Activated CD4-positive, CD25-positive, alpha-beta regulatory T cell treated with anti-CD3 and anti-CD28 coated beads, Interleukin-2, amount 50 U/mL, for 16 hours (primary cell): ENCODE measurements at places on chromosomes 1 and 21.

DNA sequence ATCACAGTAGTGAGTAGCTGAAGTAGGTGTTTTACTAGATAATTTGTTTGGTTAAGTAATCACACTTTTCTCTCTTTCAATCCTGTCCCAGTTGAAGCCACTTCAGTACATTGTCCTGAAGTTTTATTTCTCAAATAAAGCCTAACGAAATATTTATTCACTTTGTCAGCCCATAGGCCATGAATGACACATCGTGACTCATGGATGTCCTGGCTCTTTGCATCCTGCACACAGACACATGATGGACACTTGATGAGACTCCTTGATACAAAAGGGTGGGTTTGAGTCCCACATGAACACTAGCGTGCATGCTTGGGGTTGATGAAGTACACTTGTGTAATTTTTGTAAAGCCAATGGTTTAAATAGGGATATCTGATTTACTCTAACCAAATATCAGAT, 22.7 kb upstream of the LAMC2 start:
- DNase-seq = no peak

DNA sequence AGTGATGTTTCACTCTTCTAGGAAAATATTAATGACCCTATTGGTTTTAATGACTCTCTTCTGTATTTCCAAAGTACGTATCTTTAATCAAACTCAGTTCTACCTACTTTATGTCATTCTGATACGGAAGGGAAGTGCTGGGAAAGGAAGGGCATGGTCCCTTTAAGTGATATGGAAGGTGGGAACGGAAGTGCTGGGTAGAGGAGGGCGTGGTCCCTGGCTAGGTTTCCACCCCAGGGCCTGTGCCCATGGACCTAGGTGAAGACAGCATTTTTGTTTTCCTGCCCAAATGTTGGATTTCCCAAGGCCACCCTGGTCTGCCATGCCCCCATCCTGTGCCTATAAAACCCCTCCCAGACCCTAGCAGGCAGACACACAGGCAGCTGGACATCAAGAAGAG, 24.0 kb downstream of the RGS4 start:
- DNase-seq = no peak

DNA sequence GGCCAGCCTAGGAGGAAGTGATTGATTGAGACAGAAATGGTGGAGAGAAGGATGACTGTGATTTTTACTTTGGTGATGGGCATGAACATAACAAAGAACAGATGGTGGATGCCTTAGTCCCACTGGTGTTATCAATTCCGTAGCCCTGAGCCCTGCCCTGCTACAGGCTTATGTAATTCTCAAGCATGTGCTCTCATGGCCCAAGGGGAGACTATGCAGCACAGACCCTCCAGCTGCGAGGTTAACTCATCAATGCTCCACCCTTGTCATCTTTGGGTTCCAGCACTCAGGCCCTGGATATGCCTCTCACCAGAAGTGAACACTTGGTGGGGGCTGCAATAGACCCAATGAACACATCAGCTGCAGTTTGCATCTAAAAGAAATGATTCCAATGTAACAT, 62.7 kb upstream of the LRRC8D start:
- DNase-seq = no peak

- no peak for DNase-seq
These were observed 110.8 kb downstream of the KCND3 start for GRCh38 chr1:111878649-111879048.

DNA sequence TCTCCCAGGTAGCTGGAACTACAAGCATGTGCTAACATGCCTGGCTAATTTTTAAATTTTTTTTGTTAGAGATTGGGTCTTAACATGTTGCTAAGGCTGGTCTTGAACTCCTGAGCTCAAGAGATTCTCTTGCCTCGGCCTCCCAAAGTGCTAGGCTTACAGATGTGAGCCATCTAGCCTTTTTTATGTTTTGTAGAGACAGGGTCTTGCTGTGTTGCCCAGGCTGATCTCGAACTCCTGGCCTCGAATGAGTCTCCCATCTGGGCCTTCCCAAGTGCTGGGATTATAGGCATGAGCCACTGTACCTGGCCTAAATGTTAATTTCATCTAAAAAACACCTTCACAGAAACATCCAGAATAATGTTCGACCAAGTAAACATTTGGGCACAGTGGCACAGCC, 48.6 kb downstream of the FNBP1L start:
- no peak for DNase-seq

GRCh38 chr1:24373044-24373443, 40.5 kb downstream of the STPG1 start:
- DNase-seq = no peak

- no peak for DNase-seq
These were observed 137.8 kb downstream of the LIPI start for GRCh38 chr21:14072761-14073535.

- DNase-seq = no peak
These were observed 57.3 kb downstream of the PSMG1 start for GRCh38 chr21:39125752-39126485.

DNA sequence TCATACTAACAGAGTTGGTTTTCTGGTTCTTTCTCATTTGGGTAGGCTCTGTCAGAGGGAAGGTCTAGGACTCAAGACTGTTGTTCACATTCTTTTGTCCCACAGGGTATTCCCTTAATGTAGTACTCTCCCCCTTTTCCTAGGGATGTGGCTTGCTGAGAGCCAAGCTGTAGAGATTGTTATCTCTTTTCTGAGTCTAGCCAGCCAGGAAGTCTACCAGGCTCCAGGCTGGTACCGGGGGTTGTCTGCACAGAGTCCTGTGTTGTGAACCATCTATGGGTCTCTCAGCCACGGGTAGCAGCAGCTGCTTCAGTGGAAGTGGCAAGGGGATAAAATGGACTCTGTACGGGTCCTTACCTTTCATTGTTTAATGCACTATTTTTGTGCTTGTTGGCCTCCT, 226.4 kb downstream of the LBR start:
- no peak for DNase-seq

- DNase-seq = no peak
These were observed 1.7 kb downstream of the NR5A2 start for GRCh38 chr1:200029035-200029821.

DNA sequence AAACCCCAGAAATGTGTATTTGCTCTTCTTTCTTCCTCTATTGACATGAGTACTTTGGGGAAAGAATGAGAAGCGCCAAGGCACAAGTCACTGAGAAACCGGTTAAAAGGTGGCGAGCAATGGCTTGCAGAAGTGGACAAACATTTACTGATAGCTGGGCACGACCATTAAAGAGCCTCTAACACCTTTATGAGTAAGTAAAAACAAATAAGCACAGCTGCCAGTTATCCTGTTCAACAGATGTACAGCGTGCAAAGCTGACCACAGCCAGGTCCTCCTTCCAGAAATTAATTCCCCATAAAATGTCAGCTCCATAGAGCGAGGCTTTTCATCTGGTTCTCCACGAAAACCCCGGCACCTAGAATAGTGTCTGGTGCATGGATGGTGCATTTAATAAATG, 72.7 kb downstream of the CAPZB start:
- no peak for DNase-seq

DNA sequence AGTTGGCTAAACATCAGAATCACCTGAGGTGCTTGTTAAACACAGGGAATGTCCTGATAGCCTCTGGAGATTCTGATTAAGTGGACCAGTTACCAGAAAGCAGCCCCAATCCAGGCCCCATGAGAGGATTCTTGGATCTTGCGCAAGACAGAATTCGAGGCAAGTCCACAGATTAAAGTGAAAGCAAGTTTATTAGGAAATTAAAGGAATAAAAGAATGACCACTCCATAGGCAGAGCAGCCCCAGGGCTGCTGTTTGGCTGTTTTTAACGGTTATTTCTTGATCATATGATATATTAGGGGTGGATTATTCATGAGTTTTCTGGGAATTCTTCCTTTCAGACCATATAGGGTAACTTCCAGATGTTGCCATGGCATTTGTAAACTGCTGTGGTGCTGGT, 176.2 kb downstream of the ROR1 start:
- no peak for DNase-seq

DNA sequence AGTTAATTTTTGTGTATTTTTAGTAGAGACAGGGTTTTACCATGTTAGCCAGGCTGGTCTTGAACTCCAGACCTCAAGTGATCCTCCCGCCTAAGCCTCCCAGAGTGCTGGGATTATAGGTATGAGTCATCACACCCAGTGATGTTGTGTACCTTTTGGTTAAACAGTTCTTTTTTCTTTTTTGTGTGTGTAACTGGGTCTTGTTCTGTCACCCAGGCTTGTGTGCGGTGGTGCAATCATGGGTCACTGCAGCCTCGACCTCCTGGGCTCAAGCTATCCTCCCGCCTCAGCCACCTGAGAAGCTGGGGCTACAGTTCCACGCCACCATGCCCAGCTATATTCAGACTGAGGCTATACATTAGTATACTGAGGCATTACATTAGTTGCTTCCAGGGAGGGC, 37.8 kb downstream of the GABPB2 start:
- no peak for DNase-seq

DNA sequence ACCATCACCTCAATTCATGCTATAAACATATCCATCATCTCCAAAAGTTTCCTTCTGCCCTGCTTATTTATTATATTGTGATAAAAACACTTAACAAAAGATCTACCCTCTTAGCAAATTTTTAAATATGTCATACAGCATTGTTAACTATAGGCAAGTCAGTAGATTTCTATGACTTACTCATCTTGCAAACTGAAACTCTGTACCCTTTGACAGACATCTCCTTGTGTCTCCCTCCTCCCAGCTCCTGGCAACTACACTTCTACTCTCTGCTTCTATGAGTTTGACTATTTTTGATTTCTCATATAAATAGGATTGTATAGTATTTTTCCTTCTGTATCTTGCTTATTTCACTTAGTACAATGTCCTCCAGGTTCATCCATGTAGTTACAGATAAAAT, 174.8 kb downstream of the TNFSF18 start:
- DNase-seq = no peak

- no peak for DNase-seq
These were observed 17.2 kb downstream of the VCAM1 start for GRCh38 chr1:100736746-100737145.

GRCh38 chr1:39494671-39495410, 3.4 kb downstream of the BMP8A start:
- DNase-seq = no peak

- no peak for DNase-seq
These were observed 100.5 kb downstream of the TEX35 start for GRCh38 chr1:178613271-178613945.

- DNase-seq = no peak
These were observed 122.2 kb downstream of the NAV1 start for GRCh38 chr1:201660931-201661822.

DNA sequence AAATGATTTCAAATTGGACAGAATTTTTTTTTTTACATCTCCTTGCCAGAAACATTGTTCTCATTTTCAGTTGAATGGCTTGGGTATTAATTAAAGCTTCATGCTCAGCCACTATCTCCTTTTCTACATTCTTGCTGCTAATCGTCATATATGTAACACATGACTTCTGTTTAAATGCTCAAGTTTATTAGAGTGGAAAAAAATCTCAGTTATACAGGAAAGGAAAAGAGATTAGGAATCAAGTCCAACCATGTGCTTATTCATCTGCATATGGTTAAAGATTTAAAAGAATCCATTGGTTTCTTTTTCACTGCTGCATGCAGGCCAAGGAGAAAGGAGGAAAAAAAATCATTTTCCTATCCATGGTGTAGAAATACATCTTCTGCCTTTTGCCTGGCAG, 47.3 kb upstream of the CNN3 start:
- no peak for DNase-seq

- DNase-seq = no peak
These were observed 110.5 kb upstream of the COA6 start for GRCh38 chr1:234262754-234263105.

- no peak for DNase-seq
These were observed 61.7 kb downstream of the ITSN1 start for GRCh38 chr21:33703750-33704606.

GRCh38 chr1:117664314-117664713, 58.5 kb downstream of the TENT5C start:
- DNase-seq = peak; percentile 55

DNA sequence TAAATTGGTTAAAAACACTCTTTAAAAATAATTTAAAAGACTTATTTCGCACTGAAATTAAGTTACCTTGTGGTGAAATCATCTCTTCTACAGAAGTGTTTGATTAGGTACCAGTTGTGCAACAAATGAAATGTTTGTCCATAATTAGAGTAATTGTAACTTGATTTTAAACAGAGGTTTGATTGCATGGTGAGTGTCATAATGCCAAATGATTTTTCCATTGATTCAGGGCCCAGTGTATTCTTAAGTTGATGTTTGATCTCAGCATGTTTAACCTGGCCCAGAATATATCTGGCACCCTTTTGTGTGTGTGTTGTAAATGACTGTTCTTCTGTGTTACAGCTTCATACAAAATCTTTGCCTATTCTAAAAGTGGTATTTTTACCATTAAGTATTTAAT, 28.5 kb downstream of the LRRC8B start:
- no peak for DNase-seq

DNA sequence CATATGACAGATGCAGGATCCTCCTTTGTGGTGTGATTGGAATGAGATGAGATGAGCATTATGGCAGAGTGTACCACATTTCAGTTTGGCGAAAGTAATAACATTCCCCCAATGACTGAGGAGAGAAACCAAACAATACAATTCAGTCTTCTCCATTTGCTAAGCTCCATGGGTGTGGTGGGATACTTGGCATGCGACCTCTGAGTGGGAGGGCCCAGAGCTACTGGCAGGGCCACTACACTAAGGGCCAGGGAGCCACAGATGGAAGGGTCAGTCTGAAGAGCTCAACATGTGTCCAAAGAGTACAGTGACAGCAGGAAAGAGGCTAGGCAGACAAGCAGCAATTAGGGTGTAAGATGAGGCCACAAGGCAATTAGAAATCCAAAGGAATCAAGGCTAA, 23.8 kb upstream of the PAXBP1 start:
- DNase-seq = no peak

- DNase-seq = no peak
These were observed 30.6 kb upstream of the TADA1 start for GRCh38 chr1:166906647-166907046.

GRCh38 chr1:78370356-78370755, 120.4 kb upstream of the PTGFR start:
- no peak for DNase-seq

DNA sequence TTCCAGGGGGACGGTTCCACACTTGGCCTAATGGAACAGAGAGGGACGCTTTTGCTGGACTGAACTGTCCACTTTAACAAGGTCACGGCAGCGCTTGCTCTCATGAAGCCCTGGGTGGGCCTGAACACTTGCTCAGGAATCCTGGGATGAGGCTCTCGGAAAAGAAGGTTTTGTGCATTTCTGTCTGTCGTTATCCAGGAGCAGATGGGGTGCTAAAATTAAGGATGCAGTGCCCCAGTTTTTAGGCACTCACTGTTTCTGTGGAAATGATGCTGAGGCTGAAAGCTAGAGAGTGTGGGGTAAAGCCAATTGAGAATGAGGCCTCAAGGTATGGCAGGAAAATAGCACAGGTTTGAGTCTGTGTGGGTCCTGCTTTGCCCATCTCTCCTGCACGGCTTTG, 111.0 kb downstream of the DAB1 start:
- no peak for DNase-seq

DNA sequence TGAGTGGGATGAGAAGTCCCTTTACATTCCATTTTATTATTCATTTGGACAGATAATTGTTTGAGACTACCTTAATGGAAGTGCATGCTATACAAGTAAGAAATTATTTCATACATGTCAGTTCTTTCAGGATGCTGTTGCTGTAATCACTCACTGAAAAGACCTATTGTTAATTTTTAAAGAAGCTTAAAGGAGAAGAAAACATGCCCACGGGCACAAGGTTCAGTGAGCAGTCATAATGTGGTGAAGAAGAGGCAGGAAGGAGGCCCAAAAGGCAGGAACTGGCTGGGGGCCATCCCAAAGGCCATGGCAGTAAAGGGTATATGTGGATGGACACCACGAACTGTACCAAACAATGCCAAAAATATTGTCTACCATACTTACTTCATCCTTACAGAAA, 206.0 kb downstream of the LYPLAL1 start:
- DNase-seq = no peak
